Urothelium cell line (cell line): ENCODE measurements at places on chromosomes 1 and 21.

- peak; percentile 40 for DNase-seq
Measured at GRCh38 chr1:201020721-201021629, 2.5 kb downstream of the KIF21B start.

DNA sequence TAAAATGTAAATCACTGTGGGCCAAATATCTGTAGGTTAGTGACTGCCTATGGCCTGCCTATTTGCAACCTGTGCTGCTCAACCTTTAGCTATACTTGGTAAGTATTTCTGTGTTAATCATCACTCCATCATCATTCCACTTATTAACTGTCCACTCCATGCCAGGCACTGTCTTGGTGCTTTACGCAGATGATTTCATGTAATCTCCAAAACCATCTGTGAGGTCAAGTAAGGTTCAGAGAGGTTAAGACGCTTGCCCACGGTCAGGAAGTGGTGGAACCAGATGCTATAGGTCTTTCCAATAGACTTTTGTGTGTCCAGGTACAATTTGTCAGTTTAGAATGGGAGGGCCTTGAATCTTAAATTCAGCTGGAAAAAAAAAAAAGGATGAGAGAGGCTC lies 10.8 kb upstream of the PHACTR4 start:
- no peak for DNase-seq

- no peak for DNase-seq
Measured at GRCh38 chr1:62336638-62336994, 17.4 kb upstream of the KANK4 start.

DNA sequence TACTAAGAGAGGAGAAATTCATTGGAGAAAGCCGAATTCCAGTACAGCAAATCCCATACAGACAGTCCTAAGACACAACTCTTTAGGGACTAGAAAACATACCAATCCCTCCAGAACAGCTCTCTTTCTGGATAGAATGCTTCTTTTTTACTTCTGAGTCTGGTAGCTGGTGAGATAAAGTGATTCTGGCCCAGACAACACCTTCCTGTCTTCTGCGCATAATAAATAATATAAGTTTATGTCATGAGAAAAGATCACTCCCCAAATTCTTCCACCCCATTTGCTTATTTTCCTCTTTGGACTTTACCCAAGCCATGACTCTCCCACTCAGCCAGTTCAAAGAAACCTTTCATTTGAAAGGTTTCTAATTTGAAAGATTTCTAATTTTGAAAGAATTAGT lies 98.4 kb downstream of the EDEM3 start:
- no peak for DNase-seq

DNA sequence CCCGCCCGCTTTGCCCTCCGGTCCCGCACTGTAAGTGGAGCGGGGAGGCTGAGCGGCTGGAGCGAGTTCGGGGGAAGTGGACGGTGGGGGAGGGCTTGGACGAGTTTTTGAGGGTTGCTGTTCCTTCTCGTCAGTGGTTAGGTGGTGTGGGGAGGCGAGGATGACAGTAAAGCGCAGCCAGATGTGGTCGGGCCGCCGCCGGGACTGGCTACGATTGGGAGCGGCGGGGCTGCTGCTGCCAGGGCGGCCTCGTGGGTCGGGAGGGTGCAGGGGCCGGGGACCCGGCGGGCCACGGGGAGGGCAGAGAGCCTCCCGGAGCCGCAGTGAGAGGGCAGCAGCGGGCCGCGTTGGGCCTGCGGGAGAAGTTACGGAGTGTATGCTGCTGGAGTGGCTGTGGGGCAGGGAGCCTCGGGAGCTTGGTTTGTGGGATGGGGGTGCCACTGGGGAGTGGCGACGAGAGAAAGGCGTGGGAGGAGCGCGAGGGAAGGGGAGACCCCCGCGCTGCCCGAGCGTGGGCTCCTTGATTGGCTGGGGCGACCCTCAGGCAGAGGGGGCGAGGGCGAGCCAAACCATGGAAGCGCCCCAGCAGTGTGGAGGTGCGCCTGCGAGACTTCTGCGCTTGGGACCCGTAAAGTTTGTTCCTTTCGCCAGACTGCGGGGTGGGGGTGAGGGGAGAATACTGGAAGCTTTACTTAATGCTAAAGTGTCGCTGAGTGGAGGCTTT lies 2.1 kb downstream of the ADGRL2 start:
- DNase-seq: peak; percentile 59

- no peak for DNase-seq
Measured at GRCh38 chr1:218558271-218558810, 213.2 kb downstream of the TGFB2 start.

DNA sequence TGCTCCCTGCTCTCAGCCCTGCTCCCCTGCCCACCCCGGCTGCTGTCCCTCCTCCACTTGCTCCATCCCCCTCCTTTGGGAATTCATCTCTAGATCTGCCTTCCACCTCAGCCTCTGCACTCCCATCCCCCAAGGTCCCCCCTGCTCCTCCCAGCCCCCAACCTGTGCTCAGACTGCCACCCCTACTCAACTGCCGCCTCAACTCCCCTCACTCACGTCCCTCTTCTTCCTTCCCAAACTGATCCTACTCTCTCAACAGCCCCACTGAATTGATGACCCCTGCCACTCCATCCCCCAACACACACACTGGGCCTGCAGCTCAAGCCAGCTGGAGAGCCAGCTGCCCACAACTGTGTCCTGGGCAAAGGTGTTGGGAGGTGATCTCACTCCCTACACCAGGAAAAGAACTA lies 15.8 kb upstream of the ETV3L start:
- no peak for DNase-seq

- no peak for DNase-seq
Measured at GRCh38 chr1:35186239-35186638, 6.7 kb downstream of the SFPQ start.

GRCh38 chr1:233613252-233614172 lies at the start of gene KCNK1:
Gene KCNK1, plus strand, starts transcription at chr1:233614106. Its CDS starts 66 bp downstream, at chr1:233614172.
- DNase-seq: peak; percentile 83

- no peak for DNase-seq
Measured at GRCh38 chr21:42809171-42809570, 70.2 kb downstream of the WDR4 start.

DNA sequence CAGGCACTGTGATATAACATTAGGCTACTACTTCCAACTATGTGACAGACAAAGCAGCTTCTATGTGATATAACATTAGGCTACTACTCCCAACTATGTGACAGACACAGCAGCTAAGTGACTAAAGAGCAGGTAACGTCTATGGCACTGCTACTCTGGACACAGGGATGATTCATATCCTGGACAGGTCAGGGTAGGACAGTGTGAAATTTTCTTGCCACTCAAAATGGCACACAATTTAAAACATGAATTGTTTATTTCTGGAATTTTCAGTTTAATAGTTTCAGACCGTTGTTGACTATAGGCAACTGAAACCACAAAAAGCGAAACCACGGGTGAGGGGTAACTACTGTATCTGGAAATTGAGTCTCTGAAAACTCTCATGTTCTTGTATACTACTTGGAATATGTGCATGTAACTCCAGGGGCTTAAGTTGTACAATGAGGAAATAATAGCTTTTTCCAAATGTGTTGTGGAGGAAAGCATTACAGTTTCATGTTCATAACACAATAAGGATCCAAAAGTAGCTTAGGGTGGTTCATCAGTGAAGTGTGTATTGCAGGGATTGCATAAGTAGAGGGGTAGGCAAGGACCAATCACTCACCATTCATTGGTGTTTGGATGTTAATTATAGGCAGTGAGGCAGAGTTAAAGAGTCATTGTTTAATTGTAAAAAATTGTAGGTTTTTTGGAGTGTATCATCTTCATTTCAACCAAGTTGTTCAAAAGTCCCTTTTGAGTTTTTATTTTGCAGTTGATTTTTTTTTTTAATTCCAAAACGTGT lies 5.3 kb downstream of the DTL start:
- DNase-seq: no peak

DNA sequence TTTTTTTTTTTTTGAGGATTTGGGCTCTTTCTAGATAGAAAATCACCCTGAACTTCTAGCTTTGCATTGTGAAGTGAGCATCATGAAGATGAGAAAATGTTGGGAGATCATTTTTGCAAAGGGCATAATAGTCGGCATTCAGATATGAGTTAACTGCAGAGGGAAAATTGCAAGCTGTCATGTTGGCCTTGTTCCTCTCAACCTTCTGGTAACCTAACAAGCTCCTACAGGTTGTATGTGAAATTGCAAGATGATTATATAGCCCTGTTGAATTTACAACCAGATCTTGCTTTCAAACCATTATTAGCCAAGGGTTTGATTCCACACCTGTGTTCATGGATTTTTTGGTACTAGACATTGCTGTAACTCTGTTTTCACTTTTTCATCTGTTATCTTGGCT lies 2.2 kb downstream of the ELOA start:
- peak; percentile 44 for DNase-seq
